ENCODE measurements at places on chromosomes 3 and 15. TPM values are rescaled to one million over a fixed set of nuclear protein-coding genes. Genes with fewer than 3 reads are reported as not detected.

ACP3 gene
- total RNA-seq = 27.1 TPM

CCR8 gene
- total RNA-seq = not detected

TLNRD1 gene
- total RNA-seq = 8.7 TPM

CILP gene
- total RNA-seq = under 0.01 TPM

All from uterine smooth muscle cell (primary cell).